ENCODE measurements at places on chromosomes 3 and 15. TPM values are rescaled to one million over a fixed set of nuclear protein-coding genes. Genes with fewer than 3 reads are reported as not detected.

GRCh38 chr3:48980295-48980694 is 9.7 kb upstream of the P4HTM start:
- DNase-seq, result no peak

DNA sequence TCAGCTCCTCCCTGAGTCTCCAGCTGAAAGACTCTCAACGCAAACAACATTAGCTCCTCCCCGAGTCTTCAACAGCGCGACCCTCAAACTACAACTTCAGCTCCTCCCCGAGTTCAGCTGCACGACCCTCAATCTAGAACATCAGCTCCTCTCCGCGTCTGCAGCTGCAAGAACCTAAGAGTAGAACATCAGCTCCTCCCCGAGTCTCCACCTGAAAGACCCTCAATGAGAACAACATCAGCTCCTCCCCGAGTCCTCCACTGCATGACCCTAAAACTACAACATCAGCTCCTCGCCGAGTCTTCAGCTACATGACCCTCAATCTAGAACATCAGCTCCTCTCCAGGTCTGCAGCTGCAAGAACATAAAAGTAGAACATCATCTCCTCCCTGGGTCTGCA is 78.3 kb downstream of the TFRC start:
- no peak for DNase-seq

GRCh38 chr15:99446565-99447496 is 119.0 kb upstream of the MEF2A start:
- no peak for DNase-seq

DNA sequence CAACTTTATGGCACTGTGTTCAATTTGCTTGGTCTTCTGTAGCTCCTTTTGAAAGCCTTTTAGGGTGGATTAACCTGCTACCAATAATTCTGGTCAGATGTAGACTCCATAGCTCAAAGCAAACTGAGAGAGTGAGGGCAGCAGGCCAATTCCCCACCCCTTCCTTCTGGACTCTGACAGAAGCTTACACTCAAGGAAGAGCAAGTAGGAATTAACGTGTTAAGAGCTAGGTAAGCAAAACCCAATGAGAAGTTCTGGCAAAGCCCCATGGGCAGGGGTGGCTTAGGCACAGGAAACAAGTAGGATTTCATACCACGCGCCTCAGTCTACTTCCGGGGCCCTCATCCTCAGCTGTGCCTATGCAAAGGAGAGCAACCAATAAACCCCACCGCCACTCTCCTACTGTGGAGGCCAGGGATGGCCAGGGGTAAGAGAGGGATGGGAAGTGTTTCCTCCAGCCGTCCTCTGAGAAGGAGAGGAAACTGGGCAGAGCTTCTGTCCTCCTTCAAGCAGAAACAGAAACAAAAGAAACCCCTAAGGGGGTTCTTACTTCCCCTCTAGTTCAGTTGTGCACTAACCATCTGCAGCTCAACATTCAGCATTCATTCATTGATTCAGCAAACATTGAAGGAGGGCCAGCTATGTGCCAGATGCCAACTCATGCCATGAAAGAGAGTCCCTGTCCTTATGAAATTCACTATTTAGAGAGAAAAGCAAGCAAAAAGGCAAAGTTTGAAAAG is 12.6 kb downstream of the CCR5 start:
- no peak for DNase-seq

The NEO1 gene
- 4.7 TPM for total RNA-seq

The CLDN1 gene
- 0.66 TPM for total RNA-seq

The PIK3R4 gene
- 33.7 TPM for total RNA-seq

The DAPK2 gene
- 0.71 TPM for total RNA-seq

The FNDC3B gene
- total RNA-seq, result 21.2 TPM

Data from activated T-cell treated with anti-CD3 and anti-CD28 coated beads, Interleukin-2, amount 50 U/mL, for 4 hours (primary cell).